ENCODE measurements at places on chromosomes 11 and 22.

GRCh38 chr22:43198126-43198525 lies 11.2 kb upstream of the TTLL12 start:
- no peak for DNase-seq

GRCh38 chr11:2482745-2483144 lies 37.9 kb downstream of the KCNQ1 start:
- DNase-seq, result no peak

DNA sequence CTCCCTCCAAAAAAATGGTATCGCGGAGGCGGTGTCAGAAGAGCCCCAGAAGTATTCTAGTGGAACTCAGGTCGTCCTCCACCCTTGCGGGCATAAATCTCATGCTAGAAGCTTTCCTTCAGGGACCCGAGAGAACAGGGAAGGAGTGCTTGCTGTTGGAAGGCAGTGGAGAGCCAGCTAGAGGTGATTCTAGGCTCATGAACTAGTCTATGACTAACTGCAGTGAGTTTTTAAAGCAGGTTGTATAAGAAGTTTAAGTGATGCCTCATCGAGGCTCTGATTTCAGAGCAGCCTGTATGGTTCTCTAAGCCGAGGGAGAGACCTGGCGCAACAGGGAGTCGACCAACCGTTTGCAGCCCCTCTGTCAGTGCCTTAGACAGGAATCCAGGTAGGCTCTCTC lies 85.7 kb downstream of the TBC1D22A start:
- DNase-seq, result no peak

DNA sequence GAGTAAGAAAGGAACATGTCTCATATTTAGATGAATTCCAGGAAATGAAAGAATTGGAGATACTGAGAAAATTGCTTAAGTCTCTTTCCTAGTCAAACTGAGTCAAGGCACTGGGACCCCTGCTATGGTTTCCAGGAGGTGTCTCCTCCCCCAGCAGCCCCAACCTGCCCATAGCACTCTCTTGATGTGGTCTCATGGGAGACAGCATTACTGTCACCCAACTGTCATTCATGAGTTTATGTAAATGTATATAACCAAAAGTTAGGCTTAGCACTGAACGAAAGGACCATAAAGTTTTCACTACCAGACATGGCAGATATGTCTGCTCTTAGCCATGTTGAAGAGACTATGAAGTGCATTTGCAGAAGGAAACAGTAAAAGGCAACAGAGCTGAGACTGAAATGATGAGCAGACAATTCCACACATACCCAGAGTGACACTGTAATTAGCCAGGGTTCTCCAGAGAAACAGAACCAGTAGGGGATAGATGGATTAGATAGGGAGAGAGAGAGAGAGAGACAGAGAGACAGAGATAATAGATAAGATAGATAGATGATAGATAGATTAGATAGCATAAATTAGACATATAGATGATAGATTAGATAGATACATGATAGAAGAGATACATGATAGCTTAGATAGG lies 328.1 kb downstream of the BRD1 start:
- no peak for DNase-seq
